B cell (primary cell): ENCODE measurements at places on chromosomes 2 and 18. TPM values are rescaled to one million over a fixed set of nuclear protein-coding genes. Genes with fewer than 3 reads are reported as not detected.

DNA sequence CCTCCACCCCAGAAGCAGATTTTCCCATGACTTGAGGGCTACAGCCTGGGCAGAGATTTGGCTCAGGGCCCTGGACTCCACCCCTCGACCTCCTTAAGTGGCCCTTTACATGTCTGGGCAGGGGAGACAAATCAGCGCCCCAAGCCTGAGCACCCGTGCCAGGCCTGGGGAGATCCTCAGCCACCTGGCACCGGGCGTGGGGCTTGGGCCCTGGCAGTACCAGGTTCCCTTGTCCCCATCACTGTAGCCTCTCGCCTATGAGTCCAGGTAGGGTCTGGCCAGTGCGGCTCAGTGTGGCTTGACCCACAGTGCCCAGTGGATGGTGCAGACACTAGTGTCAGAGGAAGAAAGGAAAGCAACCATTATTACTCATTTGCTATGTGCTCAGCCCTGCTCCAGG is 22.0 kb upstream of the DNMT3A start:
- no peak for DNase-seq

Gene EDAR
- not detected in 2 replicates for total RNA-seq

GRCh38 chr2:177211169-177211568 is 1.4 kb upstream of the HNRNPA3 start:
- DNase-seq, result no peak

DNA sequence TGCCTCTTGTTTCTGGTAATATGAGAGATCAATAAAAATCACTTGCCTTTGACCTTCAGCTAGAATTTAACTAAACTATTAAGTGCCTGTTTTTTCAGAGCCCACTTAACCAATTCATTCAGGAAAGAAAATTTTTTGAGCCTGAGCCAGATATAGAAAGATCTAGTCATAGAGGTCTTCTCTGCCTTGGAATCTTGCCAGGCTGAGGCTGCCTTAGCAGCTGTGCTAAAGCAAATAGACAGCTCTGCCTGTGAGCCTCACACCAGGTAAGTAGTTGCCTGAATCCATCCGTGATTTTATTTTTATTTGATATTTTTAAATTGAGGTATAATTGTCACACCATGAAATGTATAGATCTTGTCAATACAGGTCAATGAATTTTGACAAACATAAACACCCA is 27.4 kb downstream of the EVX2 start:
- DNase-seq, result no peak

DNA sequence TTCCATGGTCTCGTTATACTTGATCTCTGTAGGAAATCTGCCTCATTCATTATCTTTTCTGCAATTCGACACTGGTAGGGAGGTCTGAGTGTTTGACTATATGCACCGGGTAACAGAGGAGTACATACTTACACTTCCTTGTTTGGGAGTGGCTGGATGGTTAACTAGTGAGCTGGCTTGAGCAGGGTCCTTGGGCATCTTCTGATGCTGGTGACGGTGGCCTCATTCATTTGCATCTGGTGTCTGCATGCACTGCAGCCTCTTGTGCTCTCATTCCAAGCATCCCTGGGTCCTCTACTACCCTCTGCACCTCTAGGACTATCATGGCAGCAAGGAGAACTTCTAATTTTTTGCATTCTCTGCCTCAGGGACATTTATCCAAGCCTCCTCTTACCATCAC is 100.0 kb upstream of the TCF4 start:
- DNase-seq, result no peak

- no peak for DNase-seq
These were observed 1.1 kb upstream of the SEH1L start for GRCh38 chr18:12946549-12947284.

DNA sequence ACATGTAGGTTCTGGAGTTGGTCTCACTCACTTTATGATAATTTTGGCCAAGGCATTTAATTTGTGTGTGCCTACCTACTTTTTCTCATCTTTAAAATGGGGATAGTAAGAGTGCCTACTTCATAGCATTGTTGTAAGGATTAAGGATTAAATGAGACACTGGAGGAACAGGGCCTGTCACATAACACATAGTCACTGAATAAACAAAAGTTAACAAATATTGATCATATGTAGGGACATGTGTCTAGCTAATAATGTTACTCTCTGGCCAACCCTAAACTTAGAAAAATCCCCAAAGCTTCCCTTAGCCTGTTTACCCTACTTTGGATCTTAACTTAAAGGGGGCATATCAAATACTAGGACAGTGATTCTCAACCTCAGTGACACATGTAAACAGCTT is 169.9 kb downstream of the MYO1B start:
- no peak for DNase-seq

DNA sequence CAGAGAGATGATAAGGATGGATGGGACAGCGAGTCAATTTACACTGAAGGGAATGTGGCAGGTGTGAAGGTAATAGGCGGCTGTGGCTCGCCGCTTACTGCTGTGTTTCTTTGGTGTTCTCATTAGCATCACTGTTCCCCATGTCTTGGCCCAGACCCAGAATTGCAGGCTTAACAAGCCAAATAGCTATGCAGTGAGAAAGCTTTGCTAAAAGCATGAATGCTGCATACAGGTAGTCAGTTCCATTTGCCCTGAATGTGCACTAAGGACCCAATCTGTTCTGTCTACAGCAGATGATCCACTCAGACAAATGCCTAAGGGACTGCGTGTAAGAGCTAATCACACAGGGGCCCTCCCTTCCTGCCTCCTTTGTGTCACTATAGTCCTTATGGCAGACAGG is 262.6 kb downstream of the DCDC2C start:
- DNase-seq, result no peak
